ENCODE measurements at places on chromosomes 5 and 9. TPM values are rescaled to one million over a fixed set of nuclear protein-coding genes. Genes with fewer than 3 reads are reported as not detected.

Gene PPP1R26
- polyA plus RNA-seq, result 1.5 TPM

Gene LURAP1L
- 7.8 TPM for polyA plus RNA-seq

Gene KIF4B
- polyA plus RNA-seq, result not detected

Gene IL13
- not detected for polyA plus RNA-seq

Gene LECT2
- polyA plus RNA-seq, result 90.2 TPM

Gene PCDHB4
- polyA plus RNA-seq, result 0.36 TPM

Gene ZNF354C
- 0.49 TPM for polyA plus RNA-seq

Gene PCDHB15
- 0.52 TPM for polyA plus RNA-seq

Gene ACSL6
- polyA plus RNA-seq, result 1.8 TPM

Gene LRRC19
- polyA plus RNA-seq, result 0.27 TPM

Gene FAM163B
- polyA plus RNA-seq, result 2.1 TPM

Gene CMYA5
- 1.3 TPM for polyA plus RNA-seq

Gene C5orf34
- 0.33 TPM for polyA plus RNA-seq

Gene TAS2R1
- not detected for polyA plus RNA-seq

Gene PCDHAC2
- 0.63 TPM for polyA plus RNA-seq

Gene PCDHB7
- polyA plus RNA-seq, result not detected

Data from liver (tissue), 10 donors.